Lower leg skin (tissue), 4 donors: ENCODE measurements at places on chromosomes 7 and 10. TPM values are rescaled to one million over a fixed set of nuclear protein-coding genes. Genes with fewer than 3 reads are reported as not detected.

DNA sequence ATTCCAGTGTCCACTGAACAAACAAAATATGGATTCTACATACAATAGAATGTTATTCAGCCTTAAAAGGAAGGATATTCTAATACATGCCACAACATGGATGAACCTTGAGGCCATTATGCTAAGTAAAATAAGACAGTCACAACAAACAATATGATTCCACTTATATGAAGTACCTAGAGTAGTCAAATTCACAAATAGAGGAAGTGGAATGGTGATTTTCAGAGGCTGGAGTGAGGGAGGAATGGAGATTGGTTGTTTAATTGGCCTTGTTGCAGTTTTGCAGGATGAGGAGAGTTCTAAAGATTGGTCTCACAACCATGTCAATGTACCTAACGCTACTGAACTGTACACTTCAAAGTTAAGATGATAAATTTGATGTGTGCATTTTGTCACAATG is 119.6 kb downstream of the CHN2 start:
- no peak for DNase-seq

- no peak for DNase-seq
These were observed 43.0 kb downstream of the UNCX start for GRCh38 chr7:1275451-1276381.

GRCh38 chr7:50706469-50706937 is 76.2 kb downstream of the GRB10 start:
- DNase-seq: no peak

- no peak for DNase-seq
These were observed 37.2 kb downstream of the ERLIN1 start for GRCh38 chr10:100148353-100149211.

GRCh38 chr7:50308532-50309385 is 4.2 kb downstream of the IKZF1 start:
- no peak for DNase-seq

GRCh38 chr7:146076344-146076743 is 40.3 kb upstream of the CNTNAP2 start:
- DNase-seq: no peak

- no peak for DNase-seq
These were observed 1.7 kb downstream of the MCM7 start for GRCh38 chr7:100099452-100099851.

GRCh38 chr10:99875473-99875872 is 93.0 kb downstream of the ABCC2 start:
- DNase-seq: no peak

DNA sequence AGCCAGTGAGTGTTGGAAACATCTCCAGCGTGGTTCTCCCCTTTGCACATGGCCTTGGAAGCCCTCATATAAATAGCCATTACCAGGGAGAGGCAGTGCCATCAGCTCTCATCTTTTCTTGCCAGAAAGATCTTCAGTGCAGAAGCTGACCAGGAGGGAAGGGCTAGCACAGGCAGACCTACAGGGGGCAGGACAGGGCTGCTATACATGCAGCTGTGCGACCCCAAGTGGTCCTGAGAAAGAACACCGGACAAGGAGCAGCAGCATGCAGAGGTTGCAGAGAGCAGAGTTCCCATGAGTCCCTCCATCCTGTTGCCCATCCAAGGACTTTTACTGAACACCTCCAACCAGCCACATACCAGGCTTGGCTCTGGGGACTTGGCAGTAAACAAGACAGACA is 17.1 kb downstream of the GRID1 start:
- no peak for DNase-seq

DNA sequence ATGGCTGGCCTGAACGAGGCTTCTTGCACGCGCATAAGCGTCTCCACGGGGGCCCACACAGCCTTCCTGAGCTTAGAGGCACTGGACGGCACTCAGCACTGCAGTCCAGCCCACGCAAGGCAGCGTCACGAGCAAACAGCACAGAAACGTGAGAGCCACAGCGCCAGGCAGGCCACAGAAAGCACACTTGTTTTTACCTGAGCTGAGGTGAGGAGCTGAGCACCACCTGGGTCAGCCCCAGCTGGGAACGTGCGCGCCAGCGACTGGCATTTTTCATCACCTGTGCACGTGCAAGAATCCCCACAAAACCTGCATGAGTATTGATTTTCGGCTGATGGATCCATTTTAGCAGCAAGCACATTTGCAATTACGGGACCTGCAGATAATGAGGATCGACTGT is 26.7 kb downstream of the IQCE start:
- DNase-seq: no peak

- no peak for DNase-seq
These were observed 141.6 kb downstream of the EMX2 start for GRCh38 chr10:117684046-117684610.

DNA sequence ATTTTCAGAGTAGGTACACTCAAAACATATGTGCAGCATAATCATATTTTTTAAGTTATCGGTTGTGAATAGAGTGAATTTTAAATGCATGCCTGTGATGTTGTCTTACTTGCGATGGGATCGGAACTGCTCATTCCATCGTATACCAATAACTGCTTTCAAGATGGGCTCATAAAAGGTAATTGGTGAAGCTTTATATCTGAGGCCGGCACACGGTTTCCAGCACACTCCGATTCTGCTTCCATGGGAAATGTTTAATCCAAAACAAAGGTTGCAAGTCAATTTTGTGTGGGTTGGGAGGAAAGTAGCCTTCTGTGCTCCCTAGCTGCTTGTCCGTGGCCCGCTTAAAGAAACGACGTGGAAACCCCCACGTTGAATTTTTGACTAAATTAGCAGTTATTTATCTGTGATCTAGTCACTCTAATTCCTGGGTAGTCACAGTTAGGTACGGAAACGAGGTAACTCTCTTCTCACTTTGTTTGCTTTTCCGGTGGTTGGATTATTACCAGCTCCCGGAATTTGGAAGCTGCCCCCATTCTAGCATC is 10.1 kb upstream of the CELF2 start:
- no peak for DNase-seq

GRCh38 chr10:3494838-3495230 is 290.2 kb downstream of the KLF6 start:
- DNase-seq: no peak

DNA sequence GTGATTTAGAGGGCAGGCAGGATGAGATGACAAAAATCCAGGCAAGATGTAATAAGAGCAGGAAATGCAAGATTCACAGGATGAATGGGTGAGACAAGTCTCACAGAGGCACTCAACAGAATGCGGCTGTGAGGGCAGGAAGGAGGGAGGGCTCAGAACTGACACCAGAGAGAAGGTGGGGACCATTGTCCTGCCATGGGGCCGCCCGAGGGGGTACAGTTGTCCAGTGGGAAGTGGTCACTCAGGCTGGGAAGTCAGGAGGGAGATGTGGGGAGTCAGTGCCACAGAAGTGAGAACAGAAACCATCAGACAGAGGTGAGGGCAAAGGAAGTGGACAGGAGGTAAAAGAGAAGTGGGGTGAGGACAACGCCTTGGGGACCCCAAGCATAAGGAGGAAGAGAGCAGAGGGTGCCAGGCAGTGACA is 8.9 kb downstream of the HIP1 start:
- no peak for DNase-seq

DNA sequence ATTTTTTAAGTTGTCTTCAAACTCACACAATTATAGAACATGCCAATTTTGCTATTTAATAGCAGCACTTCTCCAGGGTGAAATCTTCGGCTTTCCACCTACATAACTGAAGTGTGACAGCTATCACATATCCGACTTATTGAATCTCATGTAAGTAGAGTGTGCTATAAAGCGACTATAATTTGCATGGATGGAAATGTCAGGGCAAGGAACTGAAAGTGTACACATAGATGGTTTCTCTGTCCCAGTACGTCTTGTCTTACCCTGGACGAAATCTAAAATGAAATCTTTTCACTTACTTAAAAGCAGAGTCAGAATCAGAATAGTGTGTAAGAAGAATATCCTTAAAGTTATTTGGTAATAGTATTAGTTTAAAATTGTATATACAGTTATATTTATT is 132.3 kb downstream of the THSD7A start:
- no peak for DNase-seq

GRCh38 chr7:131544449-131545301 is 11.8 kb downstream of the PODXL start:
- no peak for DNase-seq

DNA sequence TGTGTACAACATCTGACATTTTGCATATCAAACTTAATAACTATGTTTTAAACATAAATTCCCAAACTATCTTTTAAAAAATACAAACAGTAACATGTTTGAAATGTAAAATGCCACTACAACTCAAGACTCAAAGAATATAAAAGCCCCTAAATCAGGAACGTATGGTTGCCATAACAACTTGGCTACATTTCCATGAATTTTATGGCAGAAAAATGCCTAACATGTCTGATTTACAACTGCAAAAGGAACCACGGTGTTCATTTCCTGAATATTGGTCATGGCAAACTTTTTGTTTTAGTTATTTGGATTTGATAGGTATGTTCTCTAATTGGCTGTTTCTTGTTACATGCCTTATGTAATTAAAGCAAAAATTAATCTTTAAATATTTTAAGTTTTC is 2.0 kb downstream of the SOSTDC1 start:
- no peak for DNase-seq

GRCh38 chr10:80894797-80895467 is 357.2 kb downstream of the SH2D4B start:
- DNase-seq: no peak

- no peak for DNase-seq
These were observed 30.0 kb downstream of the MYOF start for GRCh38 chr10:93452143-93452542.

Gene MINDY4
- total RNA-seq: 4.7 TPM

Gene LOXL4
- total RNA-seq: 4.0 TPM

Gene OR6V1
- not detected for total RNA-seq

Gene PTF1A
- not detected for total RNA-seq

Gene CFAP70
- total RNA-seq: 1.9 TPM

Gene SLC16A9
- 0.04 TPM for total RNA-seq
